NCI-H460 (cell line): ENCODE measurements at places on chromosomes 7 and 10.

DNA sequence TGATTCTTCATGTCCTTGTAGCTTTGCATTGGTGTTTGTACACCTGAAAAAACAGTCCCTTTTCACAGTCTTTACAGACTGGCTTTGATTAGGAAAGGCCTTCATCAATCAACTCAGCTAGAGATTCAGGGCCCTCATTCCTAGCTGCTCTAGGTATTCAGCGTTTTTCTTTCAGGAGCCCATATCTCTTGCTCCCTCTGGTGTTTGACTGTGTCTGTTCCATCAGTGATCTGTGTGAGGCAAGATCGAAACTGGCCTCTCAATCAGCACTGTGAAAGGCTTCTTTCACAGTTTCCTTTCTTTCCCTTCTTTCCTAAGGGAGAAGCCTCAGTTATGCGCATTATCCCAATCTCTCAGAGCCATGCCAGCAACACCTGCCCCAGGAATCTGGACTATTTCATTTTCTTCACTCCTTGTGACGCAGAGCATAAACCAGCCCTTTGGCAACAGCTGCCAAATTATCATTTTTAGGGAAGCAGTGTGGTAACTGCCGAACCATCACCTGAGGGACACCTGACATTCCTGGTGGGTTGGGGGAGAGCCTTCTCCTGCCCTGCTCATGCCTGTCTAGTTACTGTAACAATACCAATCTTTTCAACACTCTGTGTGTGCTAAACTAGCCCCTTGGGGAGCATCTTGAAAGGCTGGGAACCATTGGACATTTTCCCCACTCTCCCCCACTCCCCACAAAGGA is 75.7 kb upstream of the CCDC71L start:
- peak; percentile 60 for DNase-seq

- no peak for DNase-seq
Observed at GRCh38 chr10:69215405-69216171, 4.5 kb upstream of the HKDC1 start.

- DNase-seq, result peak; percentile 25
Observed at GRCh38 chr7:28865601-28866144, 92.5 kb downstream of the TRIL start.

GRCh38 chr10:116208956-116209567 is 63.9 kb downstream of the GFRA1 start:
- no peak for DNase-seq

GRCh38 chr7:1025743-1026581 is 18.4 kb upstream of the GPR146 start:
- no peak for DNase-seq

- peak; percentile 77 for DNase-seq
Observed at GRCh38 chr7:28853834-28854749, 104.0 kb downstream of the TRIL start.

- no peak for DNase-seq
Observed at GRCh38 chr7:155560982-155561686, 14.8 kb upstream of the CNPY1 start.
